T-helper 17 cell (primary cell): ENCODE measurements at places on chromosomes 6 and 20.

- DNase-seq, result no peak
These were observed 159.7 kb upstream of the ZNF337 start for GRCh38 chr20:25856256-25856884.

DNA sequence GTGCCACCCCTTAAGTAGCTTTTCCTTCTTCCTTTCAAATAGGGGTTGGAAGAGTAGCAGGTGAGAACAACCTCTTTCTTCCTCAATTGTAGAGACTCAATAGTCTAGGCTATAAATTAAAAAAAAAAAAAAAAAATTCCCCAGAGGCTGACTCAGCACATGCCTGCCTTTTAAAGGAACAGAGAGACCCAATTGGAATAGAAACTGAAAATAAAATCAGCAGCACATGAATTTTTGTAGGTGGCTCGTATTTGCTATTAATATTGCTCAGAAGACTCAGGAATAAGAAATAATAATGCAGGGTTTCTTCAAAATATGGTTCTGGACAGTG lies 19.3 kb downstream of the TOP1 start:
- no peak for DNase-seq

GRCh38 chr20:33322456-33322855 lies 39.4 kb downstream of the BPIFB1 start:
- DNase-seq, result no peak

DNA sequence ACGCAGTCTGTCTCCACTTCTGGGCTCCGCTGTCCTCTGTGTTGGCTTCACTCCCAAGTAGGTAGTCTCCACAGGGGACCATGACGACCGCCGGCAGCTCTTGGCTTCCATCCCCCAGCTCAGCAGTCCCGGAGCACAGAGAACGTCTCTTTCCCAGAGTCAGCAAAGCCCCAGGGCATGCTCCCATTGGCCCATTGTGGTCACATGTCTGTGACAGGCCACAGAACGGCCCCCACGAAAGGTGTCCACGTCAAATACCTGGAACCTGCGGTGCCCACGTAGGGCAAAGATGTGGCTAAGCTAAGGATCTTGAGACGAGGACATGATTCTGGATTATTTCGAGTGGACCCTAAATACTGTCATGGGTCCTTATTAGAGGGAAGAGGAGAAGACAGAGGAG lies 438.4 kb upstream of the SULF2 start:
- no peak for DNase-seq

DNA sequence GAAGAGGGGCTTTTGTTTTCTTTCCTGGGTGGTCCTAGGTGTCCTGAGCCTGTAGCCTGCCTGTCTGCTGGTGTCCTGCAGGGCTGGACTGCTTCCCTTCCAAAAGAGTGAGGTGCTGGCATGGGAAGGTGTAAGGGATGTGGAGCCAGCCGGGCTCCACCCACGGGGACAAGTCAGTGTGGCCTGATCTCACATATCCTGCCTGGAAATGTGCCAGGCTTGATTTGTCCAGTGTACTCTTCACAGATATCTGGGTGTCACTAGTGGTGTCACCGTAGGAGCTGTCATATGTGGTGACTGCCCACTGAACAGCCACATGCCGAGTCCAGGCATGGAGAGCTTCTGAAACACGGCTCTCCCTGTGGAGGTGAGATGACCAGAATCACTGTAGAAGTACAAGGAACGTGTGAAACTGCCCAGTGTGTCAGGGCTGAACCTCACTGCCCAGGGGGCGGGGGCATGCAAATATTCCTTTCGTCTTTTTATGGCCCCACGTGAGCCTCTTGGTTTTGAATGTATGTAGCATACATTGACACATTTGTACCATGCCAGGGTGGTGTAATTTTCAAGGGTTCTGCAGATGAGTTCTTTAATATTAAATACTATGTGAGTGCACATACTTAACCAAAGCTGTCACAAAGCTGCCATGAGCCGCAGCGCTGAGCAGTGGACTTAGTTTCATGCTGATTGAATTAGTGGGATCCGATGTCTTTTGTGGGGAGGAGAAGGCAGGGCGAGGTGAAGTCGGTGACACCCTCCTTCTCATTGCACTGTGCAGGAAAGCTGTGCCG lies 55.8 kb downstream of the CDH4 start:
- no peak for DNase-seq

- DNase-seq, result no peak
These were observed 5.3 kb downstream of the DOP1A start for GRCh38 chr6:83072726-83073125.
